ENCODE measurements at places on chromosomes 1 and 21.
A peak's percentile ranks its signal among the peaks of the same experiment; 100 is the strongest.

- no peak for DNase-seq
Measured at GRCh38 chr1:111513410-111514020, 10.1 kb upstream of the ADORA3 start.

- DNase-seq: no peak
Measured at GRCh38 chr1:222950892-222951291, 136.1 kb downstream of the DISP1 start.

GRCh38 chr1:54559111-54559548, 11.1 kb downstream of the ACOT11 start:
- no peak for DNase-seq

- DNase-seq: no peak
Measured at GRCh38 chr1:229360420-229360819, 17.6 kb upstream of the CCSAP start.

- peak; percentile 11 for DNase-seq
Measured at GRCh38 chr1:28756846-28757245, 20.1 kb downstream of the YTHDF2 start.

DNA sequence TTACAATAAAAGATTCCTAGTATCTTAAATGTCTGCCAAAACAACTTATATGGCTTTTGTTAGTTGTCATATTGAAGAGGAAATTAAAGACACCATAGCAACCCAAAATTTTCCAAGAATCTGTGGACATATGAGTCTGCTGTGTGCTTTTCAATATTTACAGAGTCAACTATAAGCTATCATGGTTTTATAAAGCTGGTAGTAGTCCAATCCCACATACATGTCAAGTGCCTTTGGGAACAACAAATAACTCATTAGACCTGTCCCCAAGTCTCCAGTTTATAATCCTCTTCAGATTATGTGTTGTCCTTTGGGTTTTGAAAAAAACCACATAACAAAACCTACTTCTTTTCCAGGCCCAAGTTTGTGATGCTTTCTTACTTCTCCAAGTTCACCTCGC, 293.8 kb upstream of the USP25 start:
- no peak for DNase-seq

DNA sequence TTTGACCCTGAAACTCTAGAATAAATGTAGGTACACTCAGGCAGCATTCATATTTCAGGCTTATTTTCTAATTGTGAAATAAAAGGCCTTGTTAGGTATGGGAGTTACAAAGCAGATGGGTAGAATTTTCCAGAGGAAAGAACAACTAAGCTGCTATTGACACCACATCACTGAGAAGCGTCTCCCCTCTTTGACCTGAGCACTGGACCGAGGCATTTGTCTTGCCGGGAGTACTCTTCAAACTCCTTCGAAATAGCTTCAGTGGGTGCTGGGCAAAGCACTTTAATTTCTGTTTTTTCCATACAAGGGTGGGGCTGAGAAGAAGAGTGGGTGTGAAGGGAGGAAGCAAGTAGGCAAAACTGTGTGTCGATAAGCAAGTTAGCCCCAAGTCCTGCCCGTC, 36.4 kb downstream of the ABCA4 start:
- DNase-seq: no peak

- no peak for DNase-seq
Measured at GRCh38 chr1:224192082-224192788, 9.2 kb downstream of the DEGS1 start.

- no peak for DNase-seq
Measured at GRCh38 chr1:240612811-240613210, 856 bp upstream of the GREM2 start.

DNA sequence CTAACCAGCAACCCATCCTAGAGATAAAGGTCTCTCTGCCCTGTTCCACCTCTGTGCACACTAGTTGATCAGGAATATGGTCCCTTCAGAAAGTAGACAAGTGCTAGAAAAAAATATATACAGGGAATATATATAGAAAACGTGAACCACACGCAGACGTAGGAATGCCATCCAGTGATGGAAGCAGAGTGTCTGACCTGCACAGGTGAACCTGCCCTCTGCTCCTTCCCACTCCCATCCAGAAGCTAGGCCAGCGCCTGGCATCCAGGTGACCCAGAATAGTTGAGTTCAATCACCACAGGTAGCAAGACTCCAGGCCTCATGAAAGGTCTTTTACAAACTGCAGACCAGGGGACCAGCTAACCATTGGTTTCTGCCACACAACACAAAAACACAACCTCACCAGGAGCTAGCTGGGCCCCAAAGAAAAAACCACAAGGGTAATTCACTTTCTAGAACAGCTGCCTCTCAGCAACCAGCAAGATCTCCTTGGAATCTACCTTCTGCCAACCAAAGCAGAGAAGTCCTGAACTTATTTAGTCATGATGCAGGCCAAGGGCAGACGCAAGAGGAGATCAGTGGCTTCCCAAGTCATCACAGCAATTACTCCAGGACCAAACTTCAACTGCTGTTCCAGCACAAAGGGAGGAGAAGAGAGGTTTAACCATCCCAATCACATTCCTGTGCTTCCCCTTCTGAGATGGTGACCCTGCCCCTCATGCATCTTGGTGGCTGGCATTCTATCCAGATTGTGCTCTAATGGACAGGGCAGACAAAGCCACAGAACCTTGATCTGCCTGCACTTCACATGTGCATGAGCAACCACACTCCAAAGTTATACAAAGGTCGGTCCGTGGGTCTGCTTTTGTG, 53.0 kb downstream of the GPR161 start:
- DNase-seq: no peak

GRCh38 chr1:3986686-3987218, 86.7 kb upstream of the C1orf174 start:
- DNase-seq: no peak

- DNase-seq: no peak
Measured at GRCh38 chr21:46212721-46213484, 15.7 kb downstream of the LSS start.

- DNase-seq: no peak
Measured at GRCh38 chr1:162996261-162996660, 72.9 kb upstream of the RGS4 start.

GRCh38 chr21:36706951-36707762, 8.2 kb downstream of the SIM2 start:
- no peak for DNase-seq

- no peak for DNase-seq
Measured at GRCh38 chr1:180515364-180515763, 13.0 kb upstream of the ACBD6 start.

- DNase-seq: no peak
Measured at GRCh38 chr1:55582084-55582483, 366.9 kb upstream of the USP24 start.

DNA sequence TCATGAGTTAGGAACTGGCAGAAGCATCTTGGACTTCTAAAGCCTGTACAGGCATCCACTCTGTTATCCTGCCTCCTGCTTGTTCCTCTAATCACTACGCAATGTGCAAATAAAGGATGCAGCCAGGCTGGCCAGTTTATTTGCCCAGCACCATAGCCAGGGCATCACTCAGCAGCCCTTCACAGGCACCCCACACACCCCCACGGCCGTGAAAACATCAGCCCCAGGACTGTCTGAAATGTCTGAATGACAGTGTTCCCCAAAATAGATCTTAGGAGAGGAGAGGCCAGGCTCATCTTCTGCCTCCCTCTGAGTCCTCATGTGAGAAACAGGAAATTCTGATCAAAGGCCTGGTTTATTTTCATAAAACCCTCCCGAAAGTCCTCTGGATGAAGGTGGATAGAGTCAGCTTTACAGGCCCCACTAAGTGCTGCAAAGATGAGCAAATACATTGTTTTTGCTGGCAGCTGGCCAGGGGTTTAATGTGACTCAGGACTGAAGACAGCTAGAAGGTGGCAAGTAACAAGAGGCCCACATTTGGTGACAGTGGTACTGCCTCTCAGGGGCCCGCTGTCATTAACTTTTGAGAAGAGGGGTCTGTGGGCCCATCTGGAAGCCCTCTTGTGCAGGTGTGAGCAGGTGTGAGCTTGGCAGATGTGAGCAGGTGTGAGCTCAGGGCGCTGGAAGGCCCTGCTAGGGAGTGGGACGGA, 32.9 kb downstream of the GRHL3 start:
- DNase-seq: no peak

GRCh38 chr1:185853739-185854138, 119.5 kb downstream of the HMCN1 start:
- DNase-seq: no peak

DNA sequence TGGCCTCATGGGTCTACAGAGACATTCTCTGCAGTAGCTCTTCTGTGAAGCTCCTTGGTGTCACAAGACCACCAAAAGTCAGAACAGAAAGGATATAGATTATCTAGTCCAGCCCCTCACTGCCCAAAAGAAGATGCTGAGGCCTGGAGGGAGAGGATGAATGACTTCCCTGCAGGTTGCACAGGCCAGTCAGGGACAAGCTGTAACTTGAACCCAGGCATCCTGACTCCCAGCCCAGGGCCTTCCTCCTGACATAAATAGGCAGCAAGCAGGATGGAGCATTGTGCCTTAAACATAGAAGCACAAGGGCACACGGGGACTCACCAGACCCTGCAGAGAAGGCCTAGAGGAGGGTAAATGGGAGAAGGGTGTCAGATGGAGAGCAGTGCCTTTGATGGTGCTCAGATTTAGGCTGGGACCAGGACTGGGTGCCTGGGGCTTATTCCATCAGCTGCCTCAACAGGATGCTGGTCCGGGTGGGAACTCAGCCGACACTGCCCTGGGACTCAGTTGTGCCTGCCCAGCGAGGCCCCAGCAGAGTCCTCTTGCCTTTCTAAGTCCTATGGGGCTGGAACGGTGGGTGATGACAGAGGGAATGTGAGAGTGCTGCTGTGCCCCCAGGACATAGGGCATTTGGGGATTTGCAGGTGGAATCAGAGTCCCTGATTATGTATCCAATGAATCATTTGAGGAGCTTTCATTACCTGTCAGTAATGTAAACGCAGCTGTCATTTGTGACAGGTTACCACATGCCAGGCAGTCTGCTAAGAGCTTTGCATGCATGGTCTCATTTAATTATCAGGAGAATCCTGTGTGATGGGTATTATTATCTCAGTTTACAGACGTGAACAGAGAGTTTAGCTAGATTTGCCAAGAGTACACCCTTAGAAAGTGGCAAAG, 13.2 kb downstream of the S100A7A start:
- DNase-seq: no peak

GRCh38 chr1:154837672-154838171, 32.4 kb downstream of the KCNN3 start:
- DNase-seq: no peak

DNA sequence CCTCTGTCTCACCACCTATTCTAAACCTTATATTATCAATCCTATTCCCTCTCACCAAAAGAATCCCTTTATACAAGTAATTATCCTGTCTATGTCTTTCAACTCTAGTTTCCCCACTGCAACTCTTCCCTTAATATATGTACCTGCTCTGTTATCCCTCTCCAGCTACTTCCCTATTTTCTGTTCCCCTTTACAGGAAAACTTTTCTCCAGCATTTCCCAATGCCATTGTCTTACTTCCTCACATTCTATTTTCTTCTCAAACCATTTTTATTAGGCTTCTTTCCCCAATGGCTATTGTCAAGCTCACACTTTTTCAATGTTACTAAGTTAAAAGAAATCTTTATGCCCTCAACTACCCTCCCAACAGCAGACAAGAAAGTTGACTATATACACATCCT, 11.6 kb downstream of the DPYD start:
- no peak for DNase-seq

DNA sequence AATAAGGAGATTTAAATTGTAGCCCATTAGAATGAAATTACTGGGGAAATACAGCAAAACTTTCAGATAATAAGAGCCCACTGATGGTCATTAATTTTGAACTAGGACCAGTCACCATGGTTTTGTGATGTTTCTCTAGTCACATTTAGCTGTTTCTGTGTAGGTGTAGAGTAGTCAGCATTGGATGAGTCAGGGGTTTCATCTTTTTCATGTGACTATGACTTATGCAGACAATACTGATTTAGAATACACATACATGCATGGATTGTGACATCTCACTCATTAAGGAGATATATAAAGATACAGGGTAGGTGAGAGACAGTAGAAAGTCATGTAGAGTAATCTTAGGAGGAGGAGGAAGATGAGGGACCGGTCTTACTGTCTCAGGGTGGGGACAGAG, 1192.7 kb downstream of the KCNT2 start:
- no peak for DNase-seq

DNA sequence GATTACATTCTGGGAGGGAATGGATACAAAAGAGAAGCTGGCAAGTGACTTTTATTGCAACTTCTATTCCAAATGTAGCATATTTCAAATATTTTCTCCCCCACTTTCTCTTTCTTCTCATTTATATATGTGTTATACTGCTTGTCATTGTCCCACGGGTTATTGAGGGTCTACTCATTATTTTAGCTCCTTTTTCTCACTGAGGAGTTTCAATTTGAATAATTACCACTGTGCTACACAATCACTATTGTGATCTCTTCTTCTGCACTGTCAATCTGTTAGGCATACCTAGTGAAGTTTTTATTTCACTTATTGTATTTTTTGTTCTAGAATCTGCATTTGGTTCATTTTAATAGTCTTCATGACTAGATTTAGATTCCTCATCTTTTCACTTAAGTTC, 339.7 kb downstream of the PTPRC start:
- DNase-seq: no peak

GRCh38 chr1:6987940-6988339, 202.7 kb downstream of the CAMTA1 start:
- DNase-seq: no peak

- DNase-seq: no peak
Measured at GRCh38 chr1:27968692-27969091, 8.9 kb downstream of the XKR8 start.

DNA sequence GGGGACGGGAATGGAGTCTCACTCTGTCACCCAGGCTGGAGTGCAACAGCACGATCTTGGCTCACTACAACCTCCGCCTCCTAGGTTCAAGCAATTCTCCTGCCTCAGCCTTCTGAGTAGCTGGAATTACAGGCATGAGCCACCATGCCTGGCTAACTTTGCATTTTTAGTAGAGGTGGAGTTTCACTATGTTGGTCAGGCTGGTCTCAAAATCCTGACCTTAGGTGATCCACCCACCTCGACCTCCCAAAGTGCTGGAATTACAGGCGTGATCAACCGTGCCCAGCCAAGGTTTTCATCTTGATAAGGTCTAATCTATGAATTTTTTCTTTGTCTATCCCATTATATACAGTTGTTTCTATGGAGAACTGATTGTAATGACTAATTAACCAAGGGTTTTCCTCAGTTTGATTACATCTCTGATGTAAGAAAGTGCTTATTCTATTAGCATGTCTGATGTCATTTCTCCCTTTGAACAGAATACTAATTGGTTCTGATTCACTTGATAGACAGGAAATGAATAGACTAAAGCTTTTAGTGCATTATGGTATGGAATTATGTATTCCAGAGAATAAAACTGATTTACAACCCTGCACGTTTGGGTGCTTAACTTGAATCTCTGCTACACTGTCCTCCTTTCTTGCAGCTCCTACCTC, 11.9 kb downstream of the PACC1 start:
- DNase-seq: no peak

- no peak for DNase-seq
Measured at GRCh38 chr1:237324226-237324625, 282.2 kb downstream of the RYR2 start.

GRCh38 chr1:72745413-72745812, 463.1 kb upstream of the NEGR1 start:
- DNase-seq: no peak

DNA sequence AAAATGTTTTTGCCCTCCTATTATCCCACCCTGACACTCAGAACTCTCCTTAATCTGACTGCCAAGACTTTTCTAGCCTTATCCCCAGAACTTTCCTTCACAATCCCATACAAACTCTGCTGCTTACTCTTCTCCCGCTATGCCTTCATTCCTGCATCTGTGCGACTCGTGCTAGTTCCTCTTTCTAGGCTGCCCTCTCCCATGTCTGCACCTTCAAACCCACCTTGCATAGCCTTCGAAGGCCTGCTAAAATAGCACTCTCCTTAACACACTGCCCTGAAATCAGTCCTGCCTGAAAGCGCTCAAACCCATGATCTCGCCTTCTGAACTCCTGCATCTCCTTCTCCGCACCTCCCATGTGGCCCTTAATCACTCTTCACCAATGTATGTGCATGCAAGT, 2.5 kb upstream of the NCF2 start:
- no peak for DNase-seq

Measured in activated CD4-positive, alpha-beta T cell treated with anti-CD3 and anti-CD28 coated beads, Interleukin-2, amount 10 ng/mL, durations not matched to agents 7 days and 5 days (primary cell).